Activated CD4-positive, alpha-beta T cell treated with anti-CD3 and anti-CD28 coated beads for 24 hours (primary cell): ENCODE measurements at places on chromosomes 1 and 21.

DNA sequence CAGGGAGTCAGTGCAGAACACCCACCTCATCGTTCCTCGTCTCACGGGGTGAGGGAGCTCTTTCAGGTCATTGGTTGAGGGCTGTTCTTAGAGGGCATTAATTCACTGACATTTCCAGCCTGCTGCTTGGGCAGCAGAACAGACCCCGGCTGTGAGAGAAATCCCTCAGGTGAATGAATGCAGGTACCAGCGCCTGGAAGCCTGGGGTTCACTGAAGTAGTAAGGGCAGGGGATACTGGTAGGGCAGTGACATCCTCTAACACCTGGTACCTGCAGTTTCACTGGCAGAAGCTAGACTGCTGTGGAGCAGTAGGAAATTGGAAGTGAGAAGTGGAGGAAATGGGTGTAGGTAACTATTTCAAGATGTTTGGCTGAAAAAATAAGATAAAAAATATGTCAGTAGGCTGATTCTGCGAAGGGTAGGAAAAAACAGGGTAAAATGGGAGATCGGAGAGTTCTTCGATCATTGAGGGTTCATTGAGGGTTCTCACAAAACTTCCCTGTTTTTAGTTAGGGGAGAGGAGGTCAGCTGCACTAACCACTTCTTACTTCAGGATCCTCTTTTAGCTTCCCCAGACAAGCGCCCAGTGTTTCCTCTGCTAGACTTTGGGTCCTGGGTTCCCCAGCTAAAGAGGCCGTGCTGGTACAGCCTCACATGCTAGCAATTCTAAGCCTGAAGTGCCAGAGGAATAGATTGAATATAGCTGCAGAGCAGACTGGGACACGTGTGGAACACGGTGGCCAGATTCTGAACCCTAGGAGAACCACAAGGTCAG lies 55.2 kb downstream of the RNF220 start:
- no peak for DNase-seq

DNA sequence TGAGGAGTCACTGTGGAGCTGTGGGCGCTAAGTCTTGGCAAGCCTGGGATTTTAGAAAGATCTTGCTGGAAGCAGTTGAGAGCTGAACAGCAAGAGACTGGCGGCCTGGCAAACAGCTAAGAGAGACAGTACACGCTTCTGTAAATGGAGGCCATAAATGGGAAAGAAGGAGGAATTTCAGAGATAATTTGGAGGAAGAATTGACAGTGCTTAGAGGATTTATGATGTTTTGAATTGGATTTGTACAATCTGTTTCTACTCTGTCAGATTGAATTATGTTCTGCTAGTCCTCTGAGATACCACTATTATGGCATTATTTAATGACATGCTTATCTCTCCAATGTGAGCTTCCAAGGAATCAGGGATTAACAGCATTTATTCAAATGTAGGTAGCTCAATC lies 50.1 kb downstream of the ABCA4 start:
- DNase-seq: no peak

- DNase-seq: no peak
These were observed 5.5 kb upstream of the PPIE start for GRCh38 chr1:39733161-39733560.

GRCh38 chr1:17098446-17099317 lies 20.6 kb downstream of the PADI2 start:
- no peak for DNase-seq

DNA sequence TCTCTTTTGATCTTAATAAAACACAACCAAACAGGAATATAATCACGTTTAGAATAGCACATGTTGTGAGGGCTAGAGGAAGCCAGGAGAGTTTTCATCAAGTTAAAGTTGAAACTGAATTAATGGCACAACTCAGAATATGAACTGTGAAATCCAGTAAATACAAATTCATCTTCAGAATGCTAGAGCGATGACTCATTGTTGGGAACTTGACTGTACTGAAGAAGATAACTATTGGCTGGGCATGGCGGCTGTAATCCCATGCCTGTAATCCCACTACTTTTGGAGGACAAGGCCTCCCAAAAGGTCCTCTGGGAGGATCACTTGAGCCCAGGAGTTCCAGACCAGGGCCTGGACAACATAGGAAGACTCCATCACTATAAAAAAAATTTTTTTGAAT lies 8.8 kb downstream of the SYF2 start:
- no peak for DNase-seq

DNA sequence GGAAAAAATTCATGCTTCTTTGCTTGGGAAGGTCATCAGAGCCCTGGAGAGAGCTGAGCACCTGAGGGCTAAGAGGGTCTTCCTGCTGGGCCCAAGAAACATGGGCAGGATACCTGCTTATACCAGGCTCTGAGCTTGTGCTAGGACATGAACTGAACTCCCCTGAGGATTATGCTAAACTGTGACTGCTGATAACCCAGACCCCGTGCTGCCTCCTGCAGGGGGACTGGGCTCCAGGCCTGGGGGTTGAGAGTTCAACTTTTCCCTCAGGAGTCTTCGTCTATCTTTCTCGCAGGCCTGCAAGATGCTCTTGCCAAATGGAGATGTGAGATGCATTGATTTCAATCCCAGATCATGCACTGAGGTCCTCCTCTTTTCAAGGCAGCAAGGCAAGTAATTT lies 368.5 kb downstream of the HHAT start:
- no peak for DNase-seq

- no peak for DNase-seq
These were observed 25.3 kb downstream of the DSTYK start for GRCh38 chr1:205186191-205186590.

DNA sequence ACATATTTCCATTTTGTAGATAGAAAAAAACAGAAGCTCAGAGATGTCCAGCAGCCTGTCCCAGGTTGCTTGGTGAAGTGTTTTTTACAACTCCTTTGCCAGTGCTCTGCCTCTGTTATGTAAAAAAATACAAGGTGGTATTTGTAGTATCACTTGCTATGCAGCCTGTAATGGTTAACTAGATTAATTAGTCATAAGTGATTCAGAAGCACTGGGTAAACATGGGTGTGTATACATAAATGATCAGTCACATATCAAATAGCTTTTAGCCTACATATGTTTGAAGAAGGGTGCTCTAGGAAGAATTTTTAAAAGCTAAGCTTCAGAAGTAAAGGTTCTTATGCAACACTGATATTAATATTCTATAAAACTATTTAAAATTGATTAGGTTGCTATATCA lies 70.0 kb upstream of the MAGI3 start:
- DNase-seq: no peak

DNA sequence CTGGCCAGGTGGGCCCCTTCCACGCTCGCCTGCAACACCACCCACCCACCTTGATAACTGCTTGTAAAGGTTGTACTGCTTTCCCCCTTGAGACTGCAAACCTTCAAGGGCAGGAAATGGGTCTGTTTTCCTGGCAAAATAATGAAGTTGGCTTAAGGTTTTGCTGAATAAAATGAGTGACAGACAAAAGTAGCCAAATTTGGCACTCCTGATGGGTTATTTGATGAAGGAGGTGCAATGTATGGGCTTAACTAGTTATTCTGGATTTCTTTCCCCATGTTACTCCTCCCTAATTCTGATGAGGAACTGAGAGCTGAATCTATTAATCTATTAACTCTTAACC lies 14.6 kb upstream of the HLCS start:
- DNase-seq: no peak

- DNase-seq: no peak
These were observed at the start of gene ESRRG for GRCh38 chr1:216723274-216723780. TSS of gene ESRRG (minus strand) at chr1:216723429. CDS start at chr1:216723299, 130 bp downstream.

DNA sequence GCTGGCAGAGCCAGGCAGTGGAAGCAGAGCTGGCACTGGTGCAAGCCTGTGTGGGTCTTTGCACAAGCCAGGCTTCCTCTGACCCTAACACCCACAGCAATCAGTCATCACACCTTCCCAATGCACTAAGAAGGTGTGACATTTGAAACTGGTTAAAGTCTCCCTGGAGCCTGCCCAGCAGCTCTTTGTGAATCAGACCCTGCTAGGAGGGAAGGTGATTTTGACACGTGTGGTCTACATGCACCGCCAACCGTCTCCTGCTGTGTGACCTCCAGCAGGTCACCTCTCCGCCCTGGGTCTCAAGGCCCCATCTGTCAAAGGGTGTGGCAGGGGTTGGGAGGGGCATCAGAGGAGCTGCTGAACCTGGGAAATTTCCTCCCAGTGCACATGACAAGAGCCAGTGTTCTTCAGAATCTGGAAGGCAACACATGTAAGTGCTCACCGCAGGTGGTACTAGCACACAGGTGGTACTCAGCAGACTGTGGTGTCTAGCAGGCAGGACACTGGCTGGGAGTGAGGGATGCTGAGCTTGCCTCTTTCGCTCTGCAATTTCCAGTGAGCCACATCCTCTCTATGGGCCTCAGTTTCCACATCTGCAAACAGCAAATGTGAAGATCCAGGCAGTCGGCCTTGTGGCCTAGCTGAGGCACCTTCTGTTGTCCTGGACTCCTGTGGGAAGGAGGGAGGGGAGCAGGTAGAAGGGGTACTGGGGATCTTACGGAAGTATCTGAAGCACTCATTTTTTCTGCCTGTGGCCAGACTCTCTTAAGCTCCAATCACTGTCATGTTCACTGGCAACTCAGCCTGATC lies 123.2 kb downstream of the DMRTB1 start:
- no peak for DNase-seq
